ENCODE measurements at places on chromosomes 11 and 22.

GRCh38 chr22:18954990-18955571 lies 19.0 kb upstream of the PRODH start:
- no peak for DNase-seq

DNA sequence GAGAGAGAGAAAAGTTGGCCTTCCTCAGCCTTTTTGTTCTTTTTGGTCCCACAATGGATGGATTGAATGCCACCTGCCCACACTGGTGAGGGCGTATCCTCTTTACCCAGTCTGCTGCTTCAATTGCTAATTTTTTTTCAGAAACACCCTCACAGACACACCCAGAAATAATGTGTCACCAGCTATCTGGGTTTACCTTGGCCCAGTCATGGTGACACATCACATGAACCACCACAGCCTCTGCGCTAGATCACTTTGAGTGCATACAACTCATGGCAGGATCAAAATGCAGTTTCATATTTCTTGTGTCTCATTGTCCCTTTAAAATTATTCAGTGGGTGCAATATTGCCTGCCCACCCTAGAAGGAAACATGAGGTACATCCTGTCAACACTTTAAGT lies 63.3 kb downstream of the ADAMTS15 start:
- DNase-seq = no peak

DNA sequence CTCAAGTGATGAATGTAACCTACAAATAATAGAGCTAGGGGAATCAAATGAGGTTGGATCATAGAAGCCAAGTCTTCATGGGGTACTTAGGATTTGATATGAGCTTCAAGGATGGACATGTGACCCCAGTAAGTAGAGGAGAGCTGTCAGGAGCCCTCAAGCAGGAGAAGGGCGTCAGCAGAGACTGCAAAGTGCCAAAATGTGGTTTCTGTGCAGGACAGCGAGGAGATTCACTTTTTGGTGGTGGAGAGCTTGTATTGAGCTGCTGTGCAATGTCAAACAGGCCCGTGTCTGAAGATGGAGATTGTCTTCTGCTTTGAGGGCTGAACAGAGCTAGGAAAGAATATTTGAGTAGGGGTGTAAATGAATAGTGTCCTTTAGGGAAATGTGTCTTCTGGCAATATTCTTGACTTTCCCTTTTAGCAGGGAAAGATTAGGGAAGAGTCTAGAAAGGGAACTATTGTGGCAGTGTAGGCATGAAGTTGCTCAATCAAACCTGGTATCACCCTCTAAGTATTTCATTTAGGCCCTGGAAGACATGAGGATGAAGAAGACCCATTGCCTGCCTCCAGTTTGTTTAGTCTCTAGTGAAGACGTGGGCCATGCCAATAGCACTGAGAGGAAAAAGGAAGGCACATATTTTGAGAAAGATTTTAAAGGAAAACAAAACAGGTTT lies 31.2 kb upstream of the SORL1-AS1 start:
- DNase-seq = no peak

DNA sequence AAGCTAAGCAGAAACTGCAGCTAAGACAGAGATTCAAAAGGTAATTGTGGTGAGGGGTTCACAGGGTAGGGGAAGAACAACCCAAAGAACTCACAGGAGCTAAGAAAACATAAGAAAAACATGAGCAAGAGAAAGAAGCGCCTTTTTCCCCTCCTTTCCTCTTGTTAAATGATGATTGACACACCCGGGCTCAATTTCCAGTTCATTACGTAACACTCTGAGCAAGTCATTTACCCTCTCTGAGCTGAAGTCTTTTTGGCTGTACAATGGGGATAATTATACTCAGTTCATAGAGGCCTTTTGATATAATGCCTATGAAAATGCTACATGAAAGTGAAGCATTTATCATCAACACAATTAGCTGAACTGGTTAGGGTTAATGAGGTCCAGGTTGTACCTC lies 17.2 kb downstream of the LRP4 start:
- no peak for DNase-seq

GRCh38 chr11:95058621-95059020 lies 8.1 kb upstream of the SRSF8 start:
- DNase-seq = no peak

DNA sequence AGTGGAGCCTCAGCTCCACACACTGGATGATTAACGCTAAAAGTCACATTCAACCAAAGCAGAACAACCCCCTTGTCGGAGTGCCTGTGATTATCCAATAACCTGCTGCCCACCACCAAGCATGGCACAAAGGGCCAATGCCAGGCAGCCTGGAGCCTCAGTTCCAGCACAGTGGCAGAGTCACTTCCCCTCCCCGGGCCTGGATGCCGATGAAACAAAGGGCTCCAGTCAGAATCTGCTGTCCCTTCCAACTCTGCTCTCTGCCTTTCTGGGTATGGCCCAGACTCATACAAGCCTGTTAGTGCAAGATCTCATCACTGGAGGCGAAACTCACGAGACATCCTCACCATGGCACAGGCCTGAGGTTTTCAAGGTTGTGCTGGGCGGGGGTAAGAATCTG lies 52.1 kb downstream of the CLTCL1 start:
- no peak for DNase-seq

DNA sequence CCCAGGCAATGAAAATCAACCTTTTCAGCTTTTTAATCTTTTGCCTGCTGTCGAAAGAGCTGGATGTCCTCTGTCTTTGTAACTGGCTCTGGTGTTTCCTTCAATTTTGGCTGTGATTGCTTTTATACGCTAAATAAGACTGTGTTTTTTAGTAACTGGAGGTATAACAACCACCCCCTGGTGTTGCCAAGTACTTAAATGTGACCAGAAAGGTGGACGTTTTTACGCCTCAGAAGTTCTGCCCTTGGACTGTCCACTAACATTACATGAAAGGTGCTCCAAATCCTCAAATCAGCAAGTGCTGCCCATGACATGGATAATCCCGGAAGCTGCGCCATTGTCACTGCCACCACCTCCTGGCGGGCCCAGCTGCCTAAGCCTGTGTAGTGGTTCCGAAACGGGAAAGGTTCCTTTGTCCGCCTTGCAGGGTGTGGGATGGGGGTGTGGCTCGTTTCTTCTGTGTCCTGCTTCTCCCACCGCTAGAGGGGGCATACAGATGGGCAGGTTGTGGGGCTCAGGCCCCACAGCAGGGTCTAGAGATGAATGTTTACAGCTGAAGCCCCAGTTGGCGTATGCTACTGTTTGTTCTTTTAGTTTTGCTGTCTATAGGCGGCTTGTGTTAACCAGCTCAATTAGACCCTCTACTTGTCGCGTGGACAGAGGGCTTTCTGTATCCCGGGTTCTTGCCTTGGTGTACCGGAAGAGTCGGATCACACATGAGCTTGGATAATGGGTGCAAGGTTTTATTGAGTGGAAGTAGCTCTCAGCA lies 82.2 kb upstream of the SEPTIN5 start:
- DNase-seq = no peak

DNA sequence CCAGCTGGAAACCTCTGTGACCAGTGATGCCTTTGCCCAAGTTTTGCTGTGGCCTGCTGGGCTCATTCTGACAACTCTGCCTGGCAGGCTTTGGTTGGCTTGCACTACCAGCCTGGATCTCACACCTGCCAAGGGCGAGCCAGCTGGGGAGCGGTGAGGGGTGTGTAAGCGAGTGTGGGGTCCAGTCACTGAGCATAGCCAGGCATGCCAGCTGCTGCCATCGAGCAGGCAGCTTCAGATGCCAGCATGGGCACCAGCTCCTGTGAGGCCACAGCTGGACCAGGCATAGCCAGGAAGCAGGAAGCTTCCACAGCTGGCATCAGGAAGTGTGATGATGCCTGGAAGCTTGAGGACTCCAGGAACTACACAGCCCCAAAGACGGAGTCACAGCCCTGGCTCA lies 1674.6 kb downstream of the LRRC4C start:
- no peak for DNase-seq

DNA sequence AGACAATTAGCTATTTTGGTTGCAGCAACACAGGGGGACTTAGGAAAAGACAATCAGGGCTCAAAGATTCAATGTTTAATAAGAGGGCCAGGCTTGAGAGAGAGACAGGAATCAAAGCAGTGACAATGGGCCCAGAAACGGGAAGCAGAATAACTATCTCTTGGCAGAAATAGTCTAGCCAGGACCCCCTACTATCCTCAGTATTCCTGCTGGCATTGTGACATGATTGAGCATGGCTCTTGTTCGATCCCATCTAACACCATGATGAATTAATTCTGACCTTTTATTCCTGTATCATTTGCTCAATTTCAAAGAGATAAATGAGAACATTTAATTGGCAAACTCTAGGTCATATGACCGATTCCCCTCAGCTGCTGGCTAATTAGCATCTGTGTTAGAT lies 12.8 kb upstream of the ANO5 start:
- no peak for DNase-seq
